ENCODE measurements at places on chromosomes 11 and 22. TPM values are rescaled to one million over a fixed set of nuclear protein-coding genes. Genes with fewer than 3 reads are reported as not detected.

The ACR gene
- 3.0 TPM for polyA plus RNA-seq

The C11orf97 gene
- not detected for polyA plus RNA-seq

The MMP27 gene
- not detected for polyA plus RNA-seq

The TTC38 gene
- polyA plus RNA-seq: 24.7 TPM

The PAMR1 gene
- 17.5 TPM for polyA plus RNA-seq

The APOA5 gene
- not detected for polyA plus RNA-seq
